ENCODE measurements at places on chromosomes 13 and 19.
A peak's percentile ranks its signal among the peaks of the same experiment; 100 is the strongest.

GRCh38 chr13:75763512-75763911, 127.4 kb downstream of the LMO7 start:
- DNase-seq, result no peak

DNA sequence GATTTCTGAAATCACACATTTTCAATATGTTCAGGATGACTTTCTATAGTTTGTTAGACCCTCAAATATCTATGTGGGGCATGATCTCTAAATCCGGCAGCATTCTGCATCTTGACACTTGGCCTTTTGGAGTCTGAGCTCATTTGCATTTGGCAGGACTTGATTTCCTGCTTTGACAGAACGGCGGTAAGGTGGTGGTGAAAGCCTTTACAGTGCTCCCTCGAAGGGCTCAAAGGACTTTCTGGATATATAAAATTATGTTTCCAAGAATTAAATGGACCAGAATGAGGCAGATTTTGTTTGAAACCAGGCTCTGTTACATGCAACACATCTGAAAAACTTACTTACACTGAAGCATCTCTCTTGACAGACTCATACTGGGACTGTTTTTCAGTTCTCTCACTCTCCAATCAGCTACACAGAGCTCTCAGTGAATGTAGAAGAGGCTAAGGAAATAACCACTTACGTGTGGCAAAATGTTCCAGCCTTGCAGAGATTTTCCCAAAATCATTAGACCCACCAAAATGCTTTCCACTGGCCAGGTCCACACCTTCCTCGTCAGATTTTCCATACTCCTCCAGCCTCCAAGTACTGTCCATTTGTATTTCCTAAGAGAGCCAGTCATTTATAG, 207.2 kb downstream of the SPRY2 start:
- no peak for DNase-seq

DNA sequence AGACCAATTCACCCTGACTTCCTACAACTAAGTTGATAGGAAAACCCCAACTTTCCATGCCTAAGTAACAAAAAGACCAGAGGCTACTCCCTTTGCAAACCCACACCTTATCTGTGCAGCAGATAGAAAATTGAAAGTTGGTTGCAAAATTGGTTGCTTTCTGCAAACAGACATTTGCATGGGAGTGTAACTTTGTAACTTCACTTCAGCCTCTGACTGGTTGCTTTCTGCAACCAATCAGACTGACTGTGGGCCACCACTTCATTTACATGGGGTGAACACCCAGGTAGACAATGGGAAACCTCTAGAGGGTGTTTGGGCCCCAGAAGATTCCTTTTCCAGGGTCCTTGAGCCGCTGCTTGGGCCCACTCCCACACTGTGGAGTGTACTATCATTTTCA, 9.8 kb downstream of the TEX30 start:
- no peak for DNase-seq

- DNase-seq, result no peak
Observed at GRCh38 chr13:43895940-43896339, 16.2 kb downstream of the LACC1 start.

- no peak for DNase-seq
Observed at GRCh38 chr13:29582171-29582570, 13.3 kb downstream of the SLC7A1 start.

DNA sequence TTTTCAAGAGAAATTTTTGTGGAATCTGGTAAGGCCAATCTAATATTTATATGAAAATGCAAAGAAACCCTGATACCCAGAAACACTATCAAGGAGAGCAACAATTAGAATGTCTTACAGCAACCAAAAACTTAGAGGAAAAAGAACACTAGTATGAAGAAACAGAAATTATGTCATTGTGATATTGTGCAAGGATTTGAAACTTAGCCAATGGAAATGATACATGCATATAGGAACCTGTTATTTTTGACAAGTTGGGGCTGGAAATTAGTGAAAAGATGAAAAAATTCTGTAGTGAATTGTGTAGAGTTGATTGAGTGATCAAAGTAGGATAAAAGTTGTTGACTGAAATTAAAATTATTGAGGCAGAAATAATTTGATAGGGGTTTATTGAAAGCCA, 792.6 kb upstream of the SLITRK6 start:
- DNase-seq, result no peak

DNA sequence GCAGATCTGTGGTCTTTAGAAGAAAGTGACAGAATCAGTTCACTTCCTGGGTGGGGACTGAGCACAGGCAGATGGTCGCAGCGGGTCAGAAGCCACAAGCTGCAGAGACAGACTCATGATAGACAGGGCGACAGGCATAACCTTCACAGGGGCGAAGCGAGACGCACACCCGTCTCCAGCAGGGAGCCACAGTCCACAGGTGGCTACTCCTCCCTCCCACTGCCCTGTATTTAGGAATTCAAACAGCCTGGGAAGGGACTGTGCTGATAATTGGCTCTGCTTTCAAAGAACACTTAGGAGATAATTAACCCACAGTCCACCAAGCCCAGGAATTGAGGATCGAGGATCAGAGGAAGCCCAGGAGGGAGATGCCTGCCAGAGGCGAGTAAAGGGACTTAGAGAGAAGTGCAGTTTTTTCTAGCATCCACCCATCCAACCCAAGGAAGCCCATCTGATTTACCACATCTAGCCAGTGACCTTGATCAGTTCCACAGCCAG, 23.2 kb downstream of the RFX2 start:
- DNase-seq, result no peak

DNA sequence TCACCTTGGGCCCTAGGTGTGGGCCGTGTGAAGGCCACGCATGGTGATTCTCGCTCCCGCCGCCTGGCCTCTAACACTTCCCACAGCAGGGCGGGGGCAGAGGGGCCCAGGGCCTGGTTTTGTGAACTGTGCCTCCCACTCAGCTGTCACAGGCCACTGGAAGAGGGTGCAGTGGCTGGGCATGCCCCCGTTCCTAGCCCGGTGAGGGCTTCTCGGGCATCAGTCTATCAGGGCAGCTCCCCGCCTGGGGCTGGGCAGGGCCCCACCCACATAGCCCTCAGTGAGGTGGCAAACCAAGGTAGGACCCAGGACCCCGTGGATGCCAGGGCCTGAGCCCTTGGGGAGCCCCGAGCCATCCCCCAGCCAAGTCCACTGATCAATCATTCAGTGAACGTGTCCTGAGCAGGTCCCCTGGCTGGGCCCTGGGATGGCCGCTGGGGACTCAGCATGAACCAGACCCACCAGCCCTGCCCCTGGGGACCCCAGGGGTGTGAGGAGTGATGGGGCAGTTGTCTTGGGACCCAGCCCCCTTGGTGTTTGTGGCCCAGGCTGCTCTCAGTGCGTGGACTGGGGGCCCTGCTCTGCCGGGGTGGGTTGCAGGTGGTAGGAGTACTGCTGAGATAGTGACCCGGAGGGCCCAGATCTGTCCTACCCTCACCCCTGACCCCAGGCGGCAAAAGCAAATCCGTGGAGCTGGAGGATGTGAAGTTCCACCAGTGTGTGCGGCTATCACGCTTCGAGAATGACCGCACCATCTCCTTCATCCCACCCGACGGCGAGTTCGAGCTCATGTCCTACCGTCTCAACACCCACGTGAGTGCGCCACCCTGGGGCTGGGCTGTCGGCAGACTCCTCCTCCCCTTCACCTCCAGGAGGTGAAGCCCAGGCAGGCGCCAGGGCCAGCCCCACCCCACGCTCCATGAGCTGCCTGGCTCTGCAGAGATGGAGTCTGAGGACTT, 29.4 kb downstream of the AP1M1 start:
- no peak for DNase-seq

GRCh38 chr13:27393101-27393500, 31.3 kb upstream of the GTF3A start:
- DNase-seq, result no peak

GRCh38 chr13:43044720-43045301, 21.4 kb downstream of the DNAJC15 start:
- no peak for DNase-seq

- DNase-seq, result no peak
Observed at GRCh38 chr19:50191216-50191615, 12.2 kb upstream of the MYH14 start.

DNA sequence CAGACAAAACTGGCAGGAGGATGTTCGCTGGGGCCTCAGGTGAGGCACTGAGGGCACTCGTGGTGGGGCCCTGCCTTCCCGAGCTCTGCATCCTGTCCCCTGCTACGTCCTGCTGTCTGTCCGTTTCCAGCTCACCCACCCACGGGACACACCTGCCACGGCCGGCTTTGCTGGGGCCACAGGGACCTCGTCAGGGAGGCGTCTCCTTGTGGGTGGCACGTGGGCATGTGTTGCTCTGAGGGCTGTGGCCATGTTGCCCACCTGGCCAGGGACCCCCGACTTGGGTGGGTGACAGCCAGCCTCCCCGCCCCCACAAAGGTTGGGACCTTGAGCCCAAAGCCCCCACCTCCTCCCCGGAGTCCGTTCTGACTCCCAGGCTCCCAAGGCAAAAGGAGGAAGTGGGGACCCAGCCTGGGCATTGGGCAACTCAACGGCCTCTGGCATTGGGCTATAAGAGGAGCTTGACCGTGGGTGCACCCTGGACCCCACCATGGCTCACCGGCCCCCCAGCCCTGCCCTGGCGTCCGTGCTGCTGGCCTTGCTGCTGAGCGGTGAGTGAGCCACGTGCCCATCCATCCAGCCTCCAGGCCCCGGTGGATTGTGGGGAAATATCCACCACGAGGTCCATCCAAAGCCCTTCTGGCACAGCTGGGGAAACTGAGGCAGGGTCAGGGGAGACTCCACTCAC, at the start of gene PRTN3:
PRTN3 (plus strand) TSS at position 481 of the 688 bp plus-strand sequence; CDS start at position 491, 10 bp downstream.
- peak; percentile 43 for DNase-seq

- DNase-seq, result no peak
Observed at GRCh38 chr13:101811284-101811839, 358.9 kb downstream of the ITGBL1 start.

DNA sequence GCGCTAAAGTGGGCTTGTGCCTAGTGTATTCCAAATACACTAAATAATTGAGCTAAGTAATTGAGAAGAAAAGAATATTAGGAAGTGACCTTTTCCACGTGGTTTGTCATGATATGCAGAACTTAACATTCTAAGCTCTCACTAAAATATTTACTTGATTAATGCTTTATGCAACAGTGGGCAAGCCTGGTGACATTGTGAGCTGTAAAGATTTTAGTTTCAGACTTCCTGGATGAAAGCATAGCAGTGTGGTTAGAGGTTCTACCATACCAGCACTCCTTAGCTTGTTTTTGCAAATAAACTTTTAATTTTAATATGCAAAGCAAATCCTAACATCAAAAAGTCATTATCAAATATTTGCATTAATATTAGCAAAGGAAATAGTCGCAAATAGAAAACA, 1065.1 kb upstream of the SPRY2 start:
- no peak for DNase-seq

GRCh38 chr13:20740021-20740420, 33.7 kb downstream of the EEF1AKMT1 start:
- no peak for DNase-seq

GRCh38 chr19:30535011-30535410, 162.8 kb downstream of the ZNF536 start:
- DNase-seq, result no peak

GRCh38 chr13:67259208-67259607, 29.1 kb upstream of the PCDH9 start:
- no peak for DNase-seq

DNA sequence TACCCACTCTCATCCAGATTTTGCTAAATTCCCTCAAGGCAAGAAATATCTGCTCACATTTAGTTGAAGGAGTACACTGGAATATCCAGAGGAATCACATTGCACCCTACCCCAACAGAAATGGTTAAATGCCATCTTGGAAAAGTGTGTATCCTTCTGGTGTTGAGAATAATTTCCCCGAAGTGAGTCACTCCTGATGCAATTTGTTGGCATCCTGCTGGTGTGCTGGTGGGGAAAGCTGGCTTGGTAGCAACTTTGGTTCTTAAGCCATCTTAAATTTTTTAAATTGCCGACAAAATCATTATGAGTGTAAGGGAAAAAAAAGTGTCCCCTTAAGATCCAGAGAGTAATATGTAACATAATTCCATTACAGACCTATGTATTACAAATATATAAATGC, 337.3 kb upstream of the DACH1 start:
- no peak for DNase-seq

DNA sequence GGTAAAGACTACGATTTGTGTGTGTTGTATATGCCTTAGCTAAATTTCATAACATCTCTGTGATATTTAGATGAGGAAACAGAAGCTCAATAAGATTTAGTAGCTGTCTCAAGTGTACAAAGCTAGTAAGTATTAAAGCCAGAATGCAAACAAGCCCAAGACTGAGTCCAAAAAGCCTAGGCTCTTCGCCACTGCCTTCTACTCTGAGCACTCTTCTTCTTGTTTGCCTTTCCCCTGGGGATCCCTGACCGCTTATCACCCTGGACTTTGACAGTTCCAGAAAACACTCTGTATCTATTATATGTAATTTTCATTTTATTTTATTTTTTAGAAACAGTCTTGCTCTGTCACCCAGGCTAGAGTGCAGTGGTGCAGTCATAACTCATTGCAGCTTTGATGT, 5.8 kb downstream of the TM9SF2 start:
- DNase-seq, result no peak

- DNase-seq, result no peak
Observed at GRCh38 chr13:64867856-64868255, 2362.3 kb downstream of the PCDH9 start.

GRCh38 chr19:55581823-55582223, 1.2 kb upstream of the ZNF579 start:
- no peak for DNase-seq

DNA sequence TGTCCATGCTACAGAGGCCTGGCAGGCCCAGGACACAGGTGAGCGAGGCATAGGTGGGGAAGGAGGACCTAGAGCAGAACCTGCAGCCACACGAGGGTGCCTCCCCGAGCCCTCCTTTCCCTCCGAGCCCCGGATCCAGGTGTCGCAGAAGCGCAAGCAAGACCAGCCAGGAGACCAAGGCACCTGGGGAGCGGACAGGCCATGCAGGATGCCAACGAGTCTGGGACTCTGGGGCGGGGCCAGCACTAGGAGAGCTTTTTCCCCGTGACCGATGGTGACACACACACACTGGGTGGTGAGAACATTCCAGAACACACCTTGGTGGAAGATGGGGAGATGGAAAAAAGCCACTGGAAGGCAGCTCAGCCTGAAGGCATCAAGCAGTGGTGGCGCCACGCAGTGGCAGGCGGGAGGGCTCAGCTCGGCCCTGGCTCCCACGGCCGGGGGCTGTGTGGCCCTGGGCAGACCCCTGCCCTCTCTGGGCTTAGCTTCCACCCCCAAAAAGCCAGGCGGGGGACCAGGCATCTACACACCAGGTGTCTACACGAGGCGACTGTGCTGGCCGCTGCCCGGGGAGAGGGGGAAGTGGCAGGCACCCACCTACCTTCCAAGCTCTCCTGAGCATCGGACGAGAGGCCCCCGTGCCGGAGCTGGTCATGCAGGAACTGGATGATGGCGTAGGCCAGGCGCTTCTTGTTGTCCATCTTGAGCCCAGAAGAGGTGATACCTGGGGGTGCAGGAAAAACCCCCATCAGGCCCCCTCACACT, 14.5 kb downstream of the SGTA start:
- no peak for DNase-seq

DNA sequence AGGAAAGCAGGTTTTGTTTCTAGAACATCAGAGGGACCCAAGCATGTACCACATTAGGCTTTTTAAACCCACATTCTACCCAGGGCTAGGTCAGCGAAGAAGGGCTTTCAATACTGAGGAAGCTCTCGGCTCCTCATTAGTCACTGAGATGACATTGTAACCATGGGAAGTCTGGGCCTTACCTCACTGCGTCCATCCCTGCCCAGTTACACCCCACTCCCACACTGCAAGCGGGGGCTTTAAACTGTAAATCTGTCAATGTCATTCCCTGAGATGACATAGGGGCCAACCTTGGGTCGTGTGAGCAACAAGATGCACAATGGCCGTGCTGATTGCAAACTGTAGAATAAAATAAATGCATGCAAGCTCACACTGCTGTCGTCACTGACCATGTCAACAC, 21.7 kb upstream of the TFDP1 start:
- DNase-seq, result no peak

Data from inflammatory macrophage treated with lipopolysaccharide for 1 hour (primary cell).